D341Med (cell line): ENCODE measurements at places on chromosomes 4 and X.
A peak's percentile ranks its signal among the peaks of the same experiment; 100 is the strongest.

DNA sequence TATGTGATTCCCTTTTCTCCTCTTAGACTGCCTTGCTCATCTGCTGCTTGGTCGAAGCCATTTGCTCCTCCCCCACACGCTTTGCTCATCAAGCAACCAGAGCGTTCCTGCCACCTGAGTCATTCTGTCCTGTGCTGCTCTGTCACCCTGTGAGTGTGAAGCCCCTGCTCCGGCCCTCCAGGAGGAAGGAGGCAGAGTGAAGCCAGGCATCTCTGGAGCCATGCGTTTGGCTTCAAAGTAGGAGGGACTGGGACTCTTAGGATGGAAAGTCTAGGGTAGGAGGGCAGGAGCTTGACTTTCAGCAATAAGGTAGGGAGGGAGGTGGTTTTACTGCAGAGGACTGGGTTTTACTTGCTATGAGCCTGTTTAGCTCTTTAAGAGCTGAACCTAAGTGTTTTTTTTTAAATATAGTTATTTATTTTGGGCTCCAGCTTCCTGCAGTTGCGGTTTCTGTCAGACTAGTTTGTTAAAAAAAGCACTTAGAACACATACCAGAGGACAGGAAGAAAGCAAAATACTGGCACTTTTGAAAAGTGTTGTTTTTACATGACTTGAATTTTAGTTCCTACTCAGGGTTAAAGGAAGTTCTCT lies 63.6 kb downstream of the SPINK2 start:
- DNase-seq: no peak

DNA sequence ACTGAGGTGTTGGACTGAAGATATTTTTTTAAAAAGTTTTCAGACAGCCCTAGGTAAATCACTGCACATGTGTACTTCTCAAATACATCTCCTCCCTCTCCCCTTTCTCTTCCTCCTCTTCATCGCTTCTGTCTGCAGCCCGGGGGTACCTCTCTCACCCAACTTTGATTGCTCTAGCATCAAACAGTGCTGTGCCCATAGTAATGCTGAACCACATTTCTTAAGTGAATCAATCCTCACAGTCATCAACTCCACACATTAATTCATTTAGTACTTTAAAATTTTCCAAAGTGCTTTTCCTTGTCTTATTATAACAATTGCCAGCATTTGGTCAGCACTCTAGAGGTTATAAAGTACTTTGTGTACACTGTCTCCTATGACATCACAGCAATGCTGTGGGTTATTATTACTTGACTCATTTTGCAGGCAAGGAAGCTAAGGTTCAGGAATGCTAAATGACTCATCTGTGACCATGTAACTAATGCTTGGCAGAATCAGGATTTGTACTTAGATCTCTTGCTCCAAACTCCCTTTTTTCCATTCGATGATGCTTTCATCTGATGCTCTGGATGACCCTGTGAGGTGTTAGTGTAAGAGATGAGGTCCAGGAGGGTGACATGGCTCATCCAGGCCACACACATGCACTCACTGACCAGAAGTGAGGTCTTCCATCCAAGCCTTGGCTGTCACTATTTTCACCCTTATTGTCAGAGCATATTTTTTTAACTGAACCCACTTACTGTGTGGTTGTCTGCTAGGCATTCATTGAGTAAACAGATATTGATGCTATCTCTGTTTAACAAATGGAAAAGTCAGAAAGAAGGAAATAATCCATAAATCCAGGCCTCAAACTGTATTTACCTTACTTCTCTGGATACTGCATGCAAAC lies 58.8 kb downstream of the RHOH start:
- DNase-seq: no peak

- no peak for DNase-seq
Observed at GRCh38 chr4:146545102-146545501, 23.4 kb upstream of the SLC10A7 start.

- no peak for DNase-seq
Observed at GRCh38 chr4:159248384-159249178, 145.7 kb downstream of the RAPGEF2 start.

DNA sequence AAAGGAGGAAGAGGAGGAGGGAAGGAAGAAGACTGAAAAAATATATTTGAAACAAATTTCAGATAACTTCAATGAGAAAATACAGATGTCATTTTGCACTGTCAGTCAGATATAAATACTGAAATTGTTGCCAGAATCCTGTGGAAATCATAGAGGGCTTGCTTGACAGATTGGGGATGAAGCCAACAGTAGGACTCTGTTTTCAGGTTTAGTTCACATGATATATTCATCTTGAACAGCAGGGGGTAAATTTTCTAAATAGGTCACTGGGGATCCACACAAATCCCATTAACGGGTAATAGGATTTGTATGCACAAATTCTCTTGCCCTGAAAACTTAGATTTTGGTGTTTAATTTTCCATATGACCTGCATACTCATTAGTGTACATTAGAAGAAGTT lies 103.3 kb upstream of the PCDH18 start:
- peak; percentile 50 for DNase-seq

DNA sequence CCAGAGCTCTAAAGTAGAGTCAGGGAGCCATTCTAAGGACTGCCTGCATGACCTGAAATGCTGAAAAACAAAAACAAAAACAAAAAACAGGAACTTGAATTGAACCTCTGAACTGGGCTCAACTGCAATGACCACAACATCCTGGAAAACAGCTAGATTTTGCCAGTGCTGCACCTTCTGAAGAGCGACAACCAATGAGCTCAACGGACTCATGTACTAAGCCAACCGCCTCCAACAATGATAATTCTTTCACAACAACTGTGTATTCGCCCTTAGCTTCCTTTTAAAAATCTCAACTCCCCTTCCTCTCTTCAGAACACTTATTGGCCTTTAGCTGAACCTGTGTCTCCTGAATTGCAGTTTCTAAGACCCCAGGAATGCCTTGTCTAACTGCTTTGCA lies 69.8 kb downstream of the HAUS3 start:
- no peak for DNase-seq

DNA sequence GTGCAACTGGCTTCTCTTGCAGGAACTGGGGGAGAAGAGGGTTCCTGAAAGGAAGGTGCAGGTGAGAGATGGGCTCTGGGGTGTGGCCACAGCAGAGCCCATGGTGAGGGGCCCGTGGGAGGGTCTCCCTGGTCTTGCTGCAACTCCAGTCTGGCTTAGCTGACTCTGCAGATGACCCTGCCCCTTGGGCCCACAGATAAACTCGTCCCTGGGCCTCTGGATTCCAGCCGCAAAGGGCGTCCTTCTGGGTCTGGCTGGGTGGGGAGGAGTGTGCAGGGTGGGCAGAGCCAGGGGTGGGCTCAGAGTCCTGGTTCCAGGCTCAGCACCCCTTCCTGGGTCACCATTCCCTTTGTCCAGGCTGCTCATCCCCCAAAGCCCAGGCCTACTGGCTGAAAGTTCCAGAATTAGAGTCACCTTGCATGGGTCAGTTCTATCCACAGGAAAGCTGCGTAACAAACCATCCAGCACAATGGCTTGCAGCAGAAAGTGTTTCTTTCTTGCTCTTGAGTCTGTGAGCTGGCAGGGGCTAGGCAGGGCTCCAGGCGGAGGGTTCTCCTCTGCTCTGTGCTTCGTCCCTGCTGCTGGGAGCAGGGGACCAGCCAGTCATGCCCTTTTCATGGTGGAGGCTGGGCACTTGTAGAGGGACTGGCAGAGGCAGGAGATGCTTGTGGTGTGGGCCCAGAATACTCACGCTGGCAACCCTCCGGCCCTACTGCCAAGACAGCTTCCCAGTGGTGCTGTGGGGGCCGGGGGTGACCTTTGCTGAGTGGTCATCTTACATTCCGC lies 43.5 kb upstream of the ADRA2C start:
- DNase-seq: no peak

- no peak for DNase-seq
Observed at GRCh38 chr4:89110541-89110985, 770 bp upstream of the TIGD2 start.

DNA sequence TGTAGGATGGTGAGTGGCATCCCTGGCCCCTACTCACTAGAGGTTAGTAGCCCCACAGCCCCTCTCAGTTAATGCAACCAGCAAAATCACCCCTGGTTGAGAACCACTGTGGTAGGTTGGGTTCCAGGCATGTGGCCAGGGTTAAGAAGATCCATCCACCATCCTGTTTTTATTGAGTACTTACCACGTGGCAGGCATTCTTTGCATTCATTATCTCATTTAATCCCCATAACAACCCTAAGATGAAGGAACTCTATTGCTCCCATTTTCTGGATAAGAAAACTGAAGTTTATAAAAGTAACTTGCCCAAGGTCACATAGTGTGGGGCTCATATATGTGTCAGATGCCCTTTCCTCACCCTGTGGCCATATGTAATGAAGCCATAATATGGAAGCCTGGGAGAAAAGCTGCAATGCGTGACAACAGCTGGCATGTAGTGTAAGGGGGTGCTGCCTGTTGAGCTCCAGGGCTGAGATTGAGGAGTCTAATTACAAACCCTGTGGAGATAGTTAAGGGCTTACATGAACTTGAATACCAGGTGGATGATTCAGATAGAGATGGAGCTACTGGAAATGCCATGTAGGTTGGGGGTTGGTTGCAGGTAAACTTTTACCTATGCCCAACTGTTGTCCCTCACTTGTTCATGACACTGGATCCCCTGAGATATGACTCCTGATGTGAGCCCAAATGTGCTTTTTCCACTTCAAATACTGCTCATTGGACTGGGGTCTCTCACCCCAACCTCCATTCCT lies 100.2 kb upstream of the PGRMC2 start:
- no peak for DNase-seq

- peak; percentile 73 for DNase-seq
Observed at GRCh38 chr4:63620271-63620670, 789.0 kb downstream of the TECRL start.

- DNase-seq: no peak
Observed at GRCh38 chr4:182937268-182938204, 20.4 kb upstream of the DCTD start.

- DNase-seq: no peak
Observed at GRCh38 chrX:31808357-31808756, 736.5 kb upstream of the FTHL17 start.

GRCh38 chr4:10005632-10006031 lies 15.7 kb downstream of the SLC2A9 start:
- DNase-seq: no peak

DNA sequence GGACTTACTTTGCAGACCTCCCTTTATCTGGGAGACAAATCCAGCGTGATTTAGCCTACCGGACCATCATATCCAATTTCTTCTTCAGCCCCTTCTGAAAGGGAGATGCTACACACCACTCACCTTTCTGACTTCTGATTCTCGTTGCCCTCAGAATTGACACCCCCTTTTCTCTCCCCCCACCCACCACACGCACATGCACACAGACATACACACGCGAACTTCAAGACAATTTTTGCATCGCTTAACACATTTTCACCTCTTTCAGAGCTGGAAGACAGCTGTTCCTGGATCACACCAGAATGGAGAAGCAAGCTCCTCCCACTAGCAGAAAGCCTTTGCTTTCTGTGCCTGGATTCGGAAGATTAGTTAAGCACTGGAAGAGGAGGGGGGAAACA lies 1.0 kb upstream of the SNCA start:
- peak; percentile 43 for DNase-seq

DNA sequence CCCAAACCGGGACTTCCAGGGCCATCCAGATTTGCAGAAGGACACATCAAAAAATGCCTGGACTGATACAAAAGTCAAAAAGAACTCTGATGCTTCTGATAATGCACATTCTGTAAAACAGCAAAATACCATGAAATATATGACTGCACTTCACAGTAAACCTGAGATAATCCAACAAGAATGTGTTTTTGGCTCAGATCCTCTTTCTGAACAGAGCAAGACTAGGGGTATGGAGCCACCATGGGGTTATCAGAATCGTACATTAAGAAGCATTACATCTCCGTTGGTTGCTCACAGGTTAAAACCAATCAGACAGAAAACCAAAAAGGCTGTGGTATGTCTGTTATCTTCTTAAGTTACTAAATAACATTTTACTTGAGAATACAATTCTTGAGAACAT lies 9.2 kb downstream of the PLK4 start:
- DNase-seq: no peak
